ENCODE measurements at places on chromosomes 11 and 22. TPM values are rescaled to one million over a fixed set of nuclear protein-coding genes. Genes with fewer than 3 reads are reported as not detected.

DNA sequence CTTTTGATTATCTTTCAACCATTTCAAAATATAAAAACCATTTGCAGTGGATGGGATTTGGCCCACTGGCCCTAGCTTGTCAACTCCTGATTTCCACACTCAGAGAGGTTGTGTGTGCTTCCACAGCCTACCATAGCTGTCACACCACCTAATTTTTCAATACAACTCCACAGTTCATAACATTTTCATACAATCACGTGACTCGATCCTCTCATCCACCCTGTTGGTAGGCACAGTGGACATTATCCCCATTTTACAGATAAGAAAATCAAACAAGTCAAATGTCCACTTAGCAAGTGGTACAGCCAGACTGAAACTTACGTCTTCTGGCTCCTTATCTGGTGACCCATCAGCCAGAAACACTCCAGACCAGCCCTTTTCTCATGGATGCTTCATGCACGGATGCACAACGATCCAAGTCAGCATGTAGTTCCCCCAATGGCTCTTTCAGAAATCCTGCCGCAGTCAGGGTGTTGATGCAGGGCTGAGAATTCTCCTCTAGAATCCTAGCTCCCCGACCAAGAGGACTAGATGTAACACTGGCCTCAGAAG is 88.0 kb downstream of the ABTB2 start:
- DNase-seq = no peak

- DNase-seq = no peak
Measured at GRCh38 chr11:87417951-87418350, 380.2 kb downstream of the TMEM135 start.

DNA sequence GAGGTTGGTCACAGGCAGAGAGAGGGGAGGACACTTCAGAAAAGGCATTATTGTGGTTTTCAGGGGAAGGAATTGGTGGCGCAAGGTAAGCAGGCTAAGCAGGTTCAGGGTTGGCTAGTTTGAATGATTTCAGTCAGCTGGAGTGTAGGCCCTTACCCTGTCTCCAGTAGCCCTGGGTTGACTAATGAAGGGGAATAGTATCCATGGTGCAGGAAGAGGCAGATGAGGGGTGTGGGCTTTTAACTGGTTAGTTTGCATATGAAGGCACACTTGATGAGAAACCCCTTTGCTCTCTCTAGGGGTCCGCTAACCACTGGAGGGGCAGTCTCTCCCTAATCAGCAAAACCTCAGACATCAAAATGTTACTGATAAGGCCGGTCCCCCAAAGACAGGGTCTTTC is 249.7 kb downstream of the AASDHPPT start:
- DNase-seq = peak; percentile 64

GRCh38 chr11:125603207-125603606 is 10.6 kb downstream of the STT3A start:
- DNase-seq = no peak

GRCh38 chr22:43862074-43862881 is at the start of gene SULT4A1:
Gene SULT4A1, minus strand, starts transcription at chr22:43862513. Its CDS starts 131 bp downstream, at chr22:43862382.
- DNase-seq = peak; percentile 61

DNA sequence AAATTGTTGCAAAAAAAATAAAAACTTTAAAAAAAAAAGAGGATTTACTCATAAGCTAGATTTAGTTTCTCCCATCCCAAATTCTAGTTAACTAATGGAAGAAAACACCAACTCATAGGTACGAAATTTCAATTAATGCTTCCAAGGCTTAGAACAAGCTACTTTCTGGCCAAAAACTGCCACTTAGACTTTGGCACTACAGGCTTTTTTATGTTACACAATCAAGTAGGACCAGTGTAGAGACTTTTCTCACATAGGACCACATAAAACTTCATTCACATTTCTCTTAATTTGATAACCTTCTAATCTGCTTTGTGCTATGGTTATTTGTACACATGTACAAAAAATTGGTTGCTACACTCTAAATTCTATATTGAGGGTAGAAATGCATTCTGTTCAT is 3.1 kb downstream of the ST13 start:
- DNase-seq = no peak

DNA sequence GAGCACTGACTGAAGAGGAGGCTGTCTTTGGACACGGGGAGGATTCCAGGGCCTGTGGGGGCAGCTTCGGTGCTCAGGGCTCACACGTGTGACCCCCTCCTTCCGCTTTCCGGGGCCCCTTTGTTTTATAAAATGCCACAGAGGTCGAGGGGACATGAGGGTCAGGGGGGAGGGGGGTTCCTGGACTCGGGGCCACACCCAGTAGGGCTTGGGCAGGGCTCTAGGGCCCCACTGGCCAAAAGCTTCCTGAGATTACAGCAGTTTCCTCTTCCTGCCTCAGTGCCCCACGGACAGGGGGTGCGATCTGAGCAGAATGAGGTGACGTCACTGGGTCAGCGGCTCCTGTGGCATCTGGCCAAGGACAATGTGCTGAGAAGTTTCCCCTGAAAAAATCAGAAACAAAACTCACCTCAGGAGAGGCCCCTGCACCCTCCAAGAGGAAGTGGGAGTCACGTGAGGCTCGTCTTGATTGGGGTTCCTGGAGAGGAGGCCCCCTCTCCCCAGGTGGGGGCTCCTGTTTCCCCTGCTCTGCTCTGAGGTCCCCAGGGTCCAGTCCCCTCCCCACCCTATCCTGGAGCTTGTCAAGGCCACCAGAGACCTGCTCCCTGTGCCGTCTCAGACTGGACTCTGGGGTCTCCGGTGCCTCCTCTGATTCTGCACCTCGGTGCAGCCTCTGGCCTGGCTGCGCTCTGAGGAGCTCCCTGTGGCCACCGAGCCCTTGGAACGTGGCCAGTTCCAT is 6.4 kb upstream of the IFITM3 start:
- no peak for DNase-seq

DNA sequence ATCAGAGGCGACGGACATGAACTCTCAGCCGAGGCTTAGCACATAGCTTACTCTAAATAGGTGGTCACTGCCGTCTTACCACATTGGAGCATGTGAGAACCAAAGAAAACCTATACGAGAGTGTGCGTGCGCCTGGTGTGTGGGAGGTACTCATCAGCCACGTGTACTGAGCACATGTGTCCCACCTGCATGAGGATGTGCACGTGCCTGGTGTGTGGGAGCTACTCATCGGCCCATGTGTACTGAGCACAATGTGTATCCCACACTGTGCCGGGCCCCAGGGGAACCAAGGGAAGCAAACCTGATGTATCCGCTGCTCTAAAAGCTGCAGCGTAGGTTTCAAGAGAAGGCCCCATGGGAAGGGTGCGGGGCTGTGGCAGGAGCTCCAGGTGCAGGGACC is 56.4 kb downstream of the ANO1 start:
- no peak for DNase-seq

GRCh38 chr11:94449437-94449836 is 44.2 kb downstream of the MRE11 start:
- DNase-seq = no peak

DNA sequence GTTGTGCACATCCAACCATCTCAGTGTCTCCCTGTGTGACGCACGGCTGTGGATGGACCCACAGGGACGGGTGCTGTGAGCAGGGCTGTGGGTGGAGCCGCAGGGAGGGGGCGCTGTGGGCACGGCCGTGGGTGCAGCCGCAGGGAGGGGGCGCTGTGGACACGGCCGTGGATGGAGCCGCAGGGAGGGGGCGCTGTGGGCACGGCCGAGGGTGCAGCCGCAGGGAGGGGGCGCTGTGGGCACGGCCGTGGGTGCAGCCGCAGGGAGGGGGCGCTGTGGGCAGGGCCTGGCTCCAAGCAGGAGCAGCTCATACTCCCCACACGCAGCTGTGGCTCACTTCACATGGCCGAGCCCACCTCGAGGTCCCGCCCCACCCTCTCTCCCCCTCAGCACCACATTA is 6.0 kb upstream of the MAPK11 start:
- peak; percentile 54 for DNase-seq

OR2AG2 gene
- total RNA-seq = 0.26 TPM

- no peak for DNase-seq
Measured at GRCh38 chr11:20934516-20934915, 265.1 kb downstream of the NELL1 start.

GRCh38 chr11:116837231-116838091 is at the start of gene APOA1:
Gene APOA1, minus strand, starts transcription at chr11:116837622. Its CDS starts 235 bp downstream, at chr11:116837387.
- no peak for DNase-seq

ISX gene
- not detected for total RNA-seq

DNA sequence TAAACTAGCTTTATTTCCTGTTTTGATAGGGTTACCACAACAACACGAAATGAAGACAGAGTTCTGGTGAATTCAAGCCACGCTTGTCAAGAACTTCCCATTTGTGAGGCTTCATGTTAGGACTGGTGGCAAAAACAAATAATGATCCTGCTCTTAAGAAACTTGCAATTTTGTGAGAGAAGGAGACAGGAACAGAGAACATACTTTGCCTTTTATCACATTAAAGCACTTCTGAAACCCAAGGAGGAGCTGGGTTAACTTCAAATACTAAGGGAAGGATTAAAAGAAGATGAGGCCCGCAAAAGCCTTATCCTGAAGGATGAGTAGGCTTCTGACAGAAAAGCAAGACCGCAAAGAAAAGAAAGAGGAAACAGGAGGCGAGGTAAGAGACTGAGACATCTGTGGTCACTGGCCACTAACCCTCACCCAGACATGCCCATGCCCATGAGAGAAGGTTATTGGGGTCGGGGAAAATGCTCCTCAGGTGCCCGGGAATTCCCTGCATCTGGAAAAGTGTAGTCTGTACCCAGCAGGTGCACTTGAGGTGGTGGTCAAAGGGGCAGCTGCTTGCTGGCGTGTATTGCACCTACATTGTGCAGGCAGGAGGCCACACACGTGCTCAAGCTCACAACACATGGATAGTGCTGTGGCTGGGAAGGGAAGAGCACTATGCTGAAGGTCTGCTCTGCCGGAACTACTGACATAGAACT is 50.5 kb downstream of the MAPK1 start:
- DNase-seq = no peak

- DNase-seq = no peak
Measured at GRCh38 chr22:24935771-24936483, 10.6 kb downstream of the LHFPL7 start.

RIC3 gene
- 23.7 TPM for total RNA-seq

GRCh38 chr22:22368516-22368915 is 123.9 kb downstream of the VPREB1 start:
- no peak for DNase-seq

DNA sequence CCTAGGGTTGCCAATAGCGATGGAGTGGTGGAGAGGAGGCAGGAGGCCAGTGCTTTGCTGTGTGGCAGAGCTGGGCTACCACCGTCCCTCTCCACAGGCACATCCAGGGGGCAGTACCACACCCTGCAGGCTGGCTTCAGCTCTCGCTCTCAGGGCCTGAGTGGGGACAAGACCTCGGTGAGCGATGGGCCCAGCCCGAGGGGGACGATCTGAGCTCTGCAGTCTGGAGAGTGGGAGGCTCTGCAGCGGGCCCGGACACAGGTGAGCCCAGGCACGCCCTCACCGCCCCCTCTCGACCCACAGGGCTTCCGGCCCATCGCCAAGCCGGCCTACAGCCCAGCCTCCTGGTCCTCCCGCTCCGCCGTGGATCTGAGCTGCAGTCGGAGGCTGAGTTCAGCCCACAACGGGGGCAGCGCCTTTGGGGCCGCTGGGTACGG is 2.5 kb downstream of the PKP3 start:
- no peak for DNase-seq

HEPN1 gene
- not detected for total RNA-seq

POU2AF2 gene
- not detected for total RNA-seq

- DNase-seq = no peak
Measured at GRCh38 chr11:37320921-37321320, 722.9 kb upstream of the RAG2 start.

DNA sequence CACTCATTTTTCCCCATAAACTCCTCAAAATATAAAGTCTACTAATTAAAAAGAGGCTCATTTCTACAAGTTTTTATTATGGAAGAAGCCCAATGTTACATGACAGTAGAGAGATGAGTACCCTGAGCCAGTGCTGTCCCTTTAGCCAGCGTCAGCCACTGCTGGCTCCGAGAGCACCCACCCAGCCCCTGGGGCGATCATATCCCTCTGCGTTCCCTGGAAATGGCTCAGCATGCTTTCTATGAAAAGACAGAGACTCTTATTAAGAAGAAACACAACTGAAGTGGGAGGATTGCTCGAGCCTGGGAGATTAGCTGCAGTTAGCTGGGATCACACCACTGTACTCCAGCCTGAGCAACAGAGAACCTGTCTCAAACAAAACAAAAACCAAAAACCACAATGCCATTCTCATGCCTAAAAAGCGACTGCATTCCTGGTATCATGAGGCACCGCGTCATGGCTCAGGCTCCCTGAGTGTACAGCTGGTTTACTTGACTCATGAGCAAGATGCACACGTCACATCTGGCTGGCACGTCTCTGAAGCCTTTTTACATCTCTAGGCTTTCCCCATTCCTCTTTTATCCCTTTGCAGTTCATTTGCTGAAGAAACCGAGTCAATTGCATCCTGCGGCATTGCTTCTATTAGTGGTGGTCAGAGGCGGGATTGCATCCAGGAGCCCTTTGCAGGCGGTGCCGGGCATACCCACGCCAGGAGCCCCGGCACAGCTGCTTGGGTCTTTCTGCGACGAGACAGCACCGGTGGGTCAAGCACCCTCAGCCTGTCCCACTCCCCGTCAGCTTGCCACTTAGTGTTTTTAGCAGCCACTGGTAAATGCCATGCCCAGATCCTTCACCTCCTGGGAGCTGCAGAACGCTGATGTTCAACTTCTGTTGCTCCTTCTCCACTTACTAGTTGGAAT is 119.9 kb downstream of the CTTN start:
- peak; percentile 42 for DNase-seq

GRCh38 chr11:102761646-102762238 is 18.7 kb downstream of the MMP10 start:
- no peak for DNase-seq

DNA sequence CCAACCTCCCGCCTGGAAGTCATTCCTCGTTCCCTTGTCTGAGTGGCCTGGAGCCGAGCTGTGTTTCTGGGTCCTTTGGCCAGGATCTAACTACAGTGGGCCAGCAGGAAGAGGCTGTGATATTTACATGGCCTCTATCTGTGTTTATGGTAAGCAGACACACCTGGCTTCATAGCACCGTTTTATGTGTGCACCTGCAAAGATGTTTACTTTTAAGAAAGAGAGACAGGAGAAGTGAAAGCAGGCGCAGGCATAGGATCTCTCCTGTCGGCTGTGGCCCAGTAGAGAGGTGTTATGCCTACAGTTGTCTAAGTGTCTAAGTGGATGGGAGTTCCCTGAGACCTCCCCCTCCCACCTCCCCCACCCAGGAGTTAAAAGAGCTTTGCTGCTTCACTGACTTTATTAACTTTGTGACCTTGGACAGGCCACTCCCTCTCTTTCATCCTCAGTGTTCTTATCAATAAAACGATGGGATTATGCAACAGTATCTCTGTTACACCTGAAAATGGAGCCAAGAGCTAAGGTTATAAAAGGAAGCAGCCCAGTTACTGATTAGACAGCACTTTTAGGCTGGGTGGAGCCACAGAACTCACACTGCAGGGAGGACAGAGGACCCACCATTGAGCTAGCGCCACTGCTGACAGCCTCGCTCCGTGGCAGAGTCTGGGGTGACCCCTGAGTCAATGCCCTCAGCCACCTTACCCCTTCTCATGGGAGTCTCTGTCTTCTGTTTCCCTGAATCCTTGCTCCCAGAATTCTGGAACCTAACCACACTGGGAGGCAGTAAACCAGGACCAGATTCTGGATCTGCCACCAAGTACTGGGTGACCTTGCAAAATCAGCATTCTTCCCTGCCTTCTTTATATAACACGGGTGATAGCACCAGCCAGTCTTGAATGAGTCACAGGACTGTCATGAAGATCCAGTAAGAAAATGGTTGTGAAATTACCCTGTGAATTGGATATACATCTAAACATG is 22.0 kb downstream of the ST14 start:
- no peak for DNase-seq

- no peak for DNase-seq
Measured at GRCh38 chr11:33778675-33779074, 4.4 kb upstream of the FBXO3 start.

GRCh38 chr11:122435540-122436187 is 219.9 kb upstream of the UBASH3B start:
- DNase-seq = no peak

Data from H9 (cell line).